ENCODE measurements at places on chromosomes 11 and 22.

GRCh38 chr11:8059030-8059429 lies 22.0 kb upstream of the TUB start:
- DNase-seq: no peak

- DNase-seq: no peak
Observed at GRCh38 chr11:47189100-47189834, 3.0 kb upstream of the PACSIN3 start.

DNA sequence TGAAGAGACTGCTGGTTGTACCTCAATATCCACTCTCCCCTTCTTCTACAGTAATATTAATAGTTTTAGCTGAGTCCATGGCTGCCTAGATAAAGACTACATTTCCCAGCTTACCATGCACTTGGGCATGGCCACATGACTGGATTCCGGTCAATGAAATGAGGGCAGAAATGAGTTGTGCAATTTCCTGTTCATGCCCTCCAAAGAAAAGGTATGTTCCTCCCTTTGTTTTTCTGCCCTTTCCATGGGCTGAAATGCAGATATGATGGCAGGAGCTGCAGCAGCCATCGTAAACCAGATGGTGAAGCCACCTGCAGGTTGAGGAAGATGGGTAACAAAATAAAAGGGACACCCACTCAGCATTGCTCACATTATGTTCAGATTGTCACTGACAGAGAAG lies 15.3 kb upstream of the ELFN2 start:
- no peak for DNase-seq

- no peak for DNase-seq
Observed at GRCh38 chr11:115712296-115712695, 208.1 kb upstream of the CADM1 start.

- no peak for DNase-seq
Observed at GRCh38 chr22:36541831-36542411, 13.0 kb upstream of the EIF3D start.

GRCh38 chr11:60763692-60764369 lies 7.2 kb downstream of the MS4A15 start:
- no peak for DNase-seq

DNA sequence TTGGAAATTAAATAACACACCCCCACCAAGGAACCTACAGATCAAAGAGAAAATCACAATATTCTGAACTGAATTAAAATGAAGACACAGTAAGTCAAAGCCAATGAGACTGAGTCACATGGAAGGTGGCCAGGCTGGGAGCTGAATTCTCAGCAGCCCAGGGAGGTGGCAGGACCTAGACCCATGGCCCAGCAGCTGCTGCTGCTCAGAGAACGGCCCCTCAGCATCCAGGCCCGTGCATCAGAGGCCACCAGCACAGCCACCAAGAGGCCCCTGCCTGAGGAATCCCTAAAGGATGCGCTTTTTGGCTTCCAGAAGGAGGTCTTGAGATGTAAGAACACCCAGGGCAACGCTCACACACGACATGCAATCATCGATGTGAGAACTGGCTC lies 35.0 kb downstream of the TBX1 start:
- no peak for DNase-seq

DNA sequence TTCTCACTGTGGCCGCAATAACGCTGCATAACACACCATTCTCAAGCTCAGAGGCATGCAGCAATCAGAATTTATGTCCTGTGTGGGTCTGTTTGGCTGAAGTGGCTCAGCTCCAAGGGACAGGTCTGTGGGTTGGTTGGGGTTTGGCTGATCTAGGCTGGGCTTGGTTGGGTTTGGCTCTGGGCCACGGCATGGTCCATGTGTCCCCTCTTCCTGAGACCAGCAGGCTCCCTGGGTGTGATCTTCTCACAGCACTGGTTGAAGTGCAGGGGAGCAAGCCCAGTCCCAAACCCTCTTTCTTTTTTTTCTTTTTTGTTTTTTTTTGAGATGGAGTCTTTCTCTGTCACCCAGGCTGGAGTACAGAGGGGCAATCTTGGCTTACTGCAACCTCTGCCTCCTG lies 25.0 kb downstream of the SMIM38 start:
- DNase-seq: no peak

- DNase-seq: no peak
Observed at GRCh38 chr11:12402691-12403120, 25.3 kb downstream of the PARVA start.

DNA sequence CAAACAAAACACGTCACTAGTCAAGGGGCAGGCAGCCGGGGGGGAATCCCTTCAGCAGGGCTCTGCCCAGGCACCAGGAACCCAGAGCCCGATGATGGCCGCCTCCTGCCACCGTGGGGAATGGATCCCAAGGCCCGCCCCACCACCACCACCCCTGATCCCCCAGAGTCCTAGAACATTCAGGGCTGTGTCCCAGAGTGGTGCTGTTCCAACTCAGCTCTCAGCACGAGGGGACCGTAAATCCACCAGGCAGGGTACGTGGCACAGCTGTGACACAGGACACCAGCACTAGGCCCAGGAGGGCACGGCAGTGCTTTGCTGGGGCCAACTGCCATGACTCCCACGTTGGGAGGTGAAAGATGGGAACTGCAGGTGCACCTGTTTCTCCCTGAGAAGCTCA lies 29.6 kb downstream of the ANO1 start:
- no peak for DNase-seq

DNA sequence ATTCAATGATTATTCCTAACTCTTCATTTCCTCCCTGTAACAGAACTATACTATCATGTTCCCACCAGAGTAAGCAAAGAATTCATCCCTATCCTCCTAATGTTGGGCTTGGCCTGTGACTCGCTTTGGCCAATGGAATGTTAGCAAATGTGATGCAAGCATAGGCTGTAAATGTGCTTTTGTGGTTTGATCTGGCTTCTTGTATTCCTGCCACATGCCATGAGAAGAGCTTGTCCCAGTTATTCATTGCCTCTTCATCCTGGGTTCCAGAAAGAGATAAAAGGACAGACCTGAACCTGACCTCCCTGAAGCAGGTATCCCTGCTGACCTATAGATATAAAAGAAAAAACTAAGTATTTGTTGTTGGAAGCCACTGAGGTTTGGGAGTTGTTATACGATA lies 51.0 kb downstream of the SYTL2 start:
- DNase-seq: no peak

DNA sequence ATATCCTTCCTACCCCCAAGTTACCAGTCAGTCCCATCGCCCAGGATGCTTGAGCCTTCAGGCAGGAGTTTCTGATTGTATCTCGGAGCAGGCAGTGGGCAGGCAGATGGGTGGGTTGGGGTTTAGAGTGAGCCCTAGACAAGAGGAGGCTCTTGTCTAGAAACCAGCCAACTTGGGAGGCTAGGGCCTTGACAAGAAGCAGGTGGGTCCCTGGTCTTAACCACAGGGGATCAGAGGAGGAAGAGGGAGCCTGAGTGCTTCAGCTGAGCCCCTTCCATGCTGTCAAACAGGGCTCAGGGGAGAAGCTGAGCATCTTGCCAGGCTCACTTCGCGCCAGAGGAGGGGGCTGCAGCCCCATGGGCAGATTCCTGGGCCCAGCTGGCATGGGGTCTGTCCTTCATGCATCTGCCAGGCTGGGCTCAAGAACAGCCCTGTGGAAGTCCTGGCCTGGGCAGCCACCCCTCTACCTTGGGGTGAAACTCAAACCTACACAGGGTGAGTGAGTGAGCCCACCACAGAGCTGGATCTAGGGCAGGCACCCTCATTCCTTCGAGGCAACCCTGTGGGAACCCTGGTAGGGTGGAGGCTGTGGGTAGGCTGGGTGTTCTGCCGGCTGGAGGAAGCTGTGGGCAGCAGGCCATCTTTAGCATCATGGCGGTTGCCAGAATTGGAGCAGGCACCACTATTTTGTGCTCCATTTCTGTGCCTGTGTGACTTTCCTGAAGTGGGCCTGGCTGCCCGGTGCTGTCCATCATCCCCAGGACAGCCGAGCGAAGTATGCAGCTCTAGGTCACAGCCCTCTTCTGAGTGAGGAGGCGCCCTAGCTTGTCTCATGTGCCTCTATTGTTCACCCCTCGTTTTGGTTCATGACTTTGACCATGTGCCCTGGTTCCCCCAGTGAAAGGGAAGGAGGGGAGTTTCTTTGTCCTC lies 108.1 kb downstream of the MORC2 start:
- no peak for DNase-seq

DNA sequence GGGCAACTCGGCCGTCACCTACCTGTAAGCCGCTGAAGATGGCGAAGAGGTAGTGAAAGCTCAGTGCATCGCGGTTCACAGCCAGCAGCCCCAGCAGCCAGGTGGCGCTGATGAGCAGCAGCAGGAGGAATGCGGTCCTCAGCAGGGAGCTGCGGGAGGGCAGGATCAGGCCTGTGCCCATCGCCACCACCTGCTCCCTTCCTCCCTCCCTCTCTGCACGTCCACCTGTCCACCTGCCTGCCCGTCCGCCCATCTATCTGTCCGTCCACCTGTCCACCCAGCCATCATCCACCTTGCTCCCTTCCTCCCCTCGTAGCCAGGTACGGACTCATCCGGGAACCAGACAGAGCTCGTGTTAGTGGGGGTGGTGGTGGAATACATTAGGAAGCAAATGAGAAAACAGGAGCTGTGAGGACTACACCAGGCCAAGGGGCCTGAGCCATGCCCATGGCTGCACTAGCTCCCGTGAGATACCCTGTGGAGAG lies 32.2 kb downstream of the TRMU start:
- DNase-seq: no peak

- DNase-seq: no peak
Observed at GRCh38 chr22:28799606-28800307, 612 bp downstream of the XBP1 start.

GRCh38 chr11:108586600-108586999 lies 7.0 kb downstream of the EXPH5 start:
- DNase-seq: no peak

DNA sequence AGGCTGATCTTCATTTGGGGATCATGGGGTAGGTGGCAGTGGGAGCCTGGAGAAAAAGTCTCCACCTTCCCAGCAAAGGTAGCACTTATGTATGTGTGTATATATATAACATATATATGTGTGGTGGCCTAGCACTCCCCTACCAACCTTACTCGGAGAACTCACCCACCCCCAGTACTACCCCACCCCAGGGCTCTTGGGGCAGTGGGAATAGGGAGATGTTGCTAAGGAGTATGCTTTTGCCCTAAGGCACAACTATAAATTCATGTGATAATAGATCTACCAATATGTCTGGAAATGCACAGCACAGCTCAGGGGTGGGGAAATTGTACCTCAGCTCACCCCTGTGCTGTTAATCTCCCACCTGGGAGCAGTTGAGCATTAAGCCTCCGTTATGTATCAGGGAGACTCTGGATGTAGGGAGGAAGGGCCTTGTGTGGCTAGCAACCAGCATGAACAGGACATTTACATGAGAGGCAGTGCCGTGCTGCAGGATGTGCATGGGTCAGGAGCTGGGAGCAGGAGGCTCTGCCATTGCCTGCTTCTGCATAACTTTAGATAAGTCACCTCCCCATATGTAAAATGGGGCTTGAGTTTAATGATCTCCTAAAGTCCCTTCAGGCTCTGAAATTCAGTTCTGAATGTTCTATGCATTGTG lies 57.3 kb downstream of the C11orf91 start:
- no peak for DNase-seq

DNA sequence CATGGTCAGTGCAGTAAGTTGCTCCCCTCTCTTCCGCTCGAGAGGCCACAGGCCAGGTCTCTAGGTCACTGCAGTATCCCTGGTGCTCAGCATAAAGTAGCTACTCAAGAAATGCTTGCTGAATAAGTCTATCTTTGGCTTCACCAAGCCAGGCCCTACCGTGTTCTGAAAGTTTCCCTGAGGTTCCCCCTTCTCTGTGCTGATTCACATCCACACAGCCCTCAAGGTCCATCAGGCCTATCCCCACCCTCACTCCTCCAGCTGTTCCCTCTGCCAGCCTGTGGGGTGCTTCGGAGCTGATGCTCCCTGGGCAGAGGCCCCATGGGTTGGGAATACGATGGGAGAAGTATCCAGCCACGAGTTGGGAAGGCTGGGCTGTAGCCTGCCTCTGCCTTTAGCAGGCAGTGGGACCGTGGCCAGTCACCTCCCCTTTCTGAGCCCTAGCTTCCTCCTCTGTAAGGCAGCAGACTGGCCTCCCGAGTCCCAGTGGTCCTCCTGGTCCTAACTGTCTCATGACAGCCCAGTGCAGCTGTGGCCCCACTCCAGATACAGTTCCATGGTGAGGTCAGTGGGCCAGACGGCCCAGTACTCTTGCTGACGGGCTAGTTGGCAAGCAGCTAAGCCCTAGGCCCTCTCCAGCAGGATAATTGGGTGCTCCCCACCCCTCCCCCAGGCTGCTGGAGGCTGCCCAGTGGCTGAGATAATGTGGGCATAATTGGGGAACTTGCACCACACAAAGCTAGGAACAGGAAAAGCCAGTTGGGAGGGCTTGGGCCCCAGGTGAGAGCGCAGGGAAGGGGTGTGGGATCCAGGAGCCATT lies 48.2 kb downstream of the NECTIN1 start:
- DNase-seq: no peak

GRCh38 chr11:104451197-104451893 lies 287.4 kb upstream of the PDGFD start:
- no peak for DNase-seq

DNA sequence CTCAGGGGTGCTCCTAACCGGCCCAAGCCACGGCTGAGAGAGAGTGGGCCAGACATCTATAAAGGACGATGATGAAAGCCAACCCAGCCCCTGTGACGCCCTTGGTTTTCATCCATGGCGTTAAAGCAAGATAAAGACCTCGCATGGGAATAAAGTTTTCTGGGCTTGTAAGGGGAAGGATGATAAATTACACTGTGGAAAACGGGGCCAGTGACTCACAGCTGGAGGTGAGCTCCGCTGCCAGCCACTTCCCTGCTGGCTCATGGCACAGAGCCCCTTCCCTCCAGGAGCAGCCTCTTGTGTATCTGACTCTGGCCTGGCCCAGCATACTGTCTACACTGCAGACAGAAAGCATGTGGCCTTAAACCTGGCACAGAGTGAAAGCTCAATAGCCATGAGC lies 503.2 kb upstream of the B3GAT1 start:
- DNase-seq: no peak

DNA sequence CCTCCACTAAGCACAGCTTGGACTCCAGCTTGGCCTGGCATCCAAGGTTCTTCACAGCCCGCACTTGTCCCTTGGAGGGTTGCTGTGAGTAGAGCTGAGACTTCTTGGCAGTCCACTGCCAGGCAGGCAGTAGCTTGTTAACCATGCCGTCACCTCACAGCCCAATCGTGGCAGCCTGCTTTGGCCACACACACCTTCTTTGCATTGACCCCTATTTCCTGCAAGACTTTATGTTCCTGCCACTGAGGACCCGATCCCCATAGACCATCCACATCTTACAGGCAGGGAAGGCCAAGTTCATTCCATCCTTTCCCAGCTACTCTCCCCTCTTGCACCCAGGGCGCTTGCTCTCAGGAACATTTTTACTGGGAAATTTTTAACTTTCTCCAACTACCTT lies 2.5 kb upstream of the PYGM start:
- DNase-seq: no peak

GRCh38 chr11:10730151-10730550 lies 20.9 kb upstream of the CTR9 start:
- no peak for DNase-seq

- DNase-seq: no peak
Observed at GRCh38 chr22:32799496-32799895, 2.0 kb upstream of the TIMP3 start.

GRCh38 chr22:48222742-48223487 lies 1460.5 kb downstream of the TBC1D22A start:
- DNase-seq: no peak

- no peak for DNase-seq
Observed at GRCh38 chr11:113493206-113493605, 18.0 kb upstream of the DRD2 start.
